ENCODE measurements at places on chromosomes 1 and 21.

GRCh38 chr1:61640531-61641530 lies 84.1 kb downstream of the TM2D1 start:
- DNase-seq: no peak

- no peak for DNase-seq
Observed at GRCh38 chr1:158107916-158108315, 72.8 kb upstream of the CD1D start.

DNA sequence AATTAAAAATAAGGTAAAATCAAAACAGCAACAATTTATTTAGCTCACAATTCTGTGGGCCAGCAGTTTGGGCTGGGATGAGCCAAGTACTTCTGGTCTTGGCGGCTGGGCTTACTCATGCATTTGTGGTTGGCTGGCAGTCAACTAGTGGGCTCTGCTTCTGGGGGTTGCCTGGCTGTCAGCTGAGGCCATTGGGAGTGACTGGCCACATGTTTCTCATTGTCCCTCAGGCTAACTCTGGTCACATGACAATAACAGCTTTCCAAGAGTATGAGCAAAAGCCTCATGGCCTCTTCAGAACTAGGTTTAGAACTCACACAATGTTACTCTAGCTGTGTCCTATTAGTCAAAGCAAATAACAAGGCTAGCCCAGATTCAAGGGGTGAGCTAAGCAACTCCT lies 15.6 kb upstream of the CHIA start:
- peak; percentile 15 for DNase-seq

DNA sequence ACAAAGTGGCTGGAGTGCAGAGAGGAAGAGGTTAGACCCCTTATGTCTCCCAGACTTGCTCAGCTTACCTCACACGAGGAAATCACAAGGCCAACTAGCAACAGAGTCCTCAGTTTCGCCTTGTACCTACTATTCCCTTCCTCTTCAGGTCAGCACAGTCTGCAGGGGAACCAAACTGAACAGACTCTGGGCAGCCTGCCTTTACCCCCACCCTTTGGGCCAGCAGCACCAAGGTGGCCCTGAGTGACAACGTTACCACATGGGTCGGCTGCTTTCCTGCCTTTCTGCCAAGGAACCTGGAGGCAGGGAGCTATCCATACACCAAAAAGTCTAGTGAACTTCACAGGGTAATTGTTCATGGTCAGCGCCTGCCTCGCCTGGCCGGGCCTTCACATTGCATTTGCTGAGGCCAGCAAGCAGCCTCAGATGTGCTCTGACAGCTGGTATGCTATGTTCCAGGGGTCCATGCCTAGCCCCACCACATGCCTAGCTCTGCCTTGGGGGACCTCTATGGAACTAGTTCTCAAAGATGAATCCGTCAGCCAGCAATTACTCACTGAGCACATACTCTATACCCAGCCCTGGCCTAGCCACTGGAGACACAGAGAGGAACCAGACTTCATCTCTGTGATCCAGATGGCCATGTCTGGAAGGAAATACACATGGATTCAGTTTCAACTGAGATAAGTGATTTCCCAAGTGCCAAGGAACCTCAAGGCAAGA lies 69.6 kb downstream of the DMAP1 start:
- no peak for DNase-seq

GRCh38 chr1:56065729-56066128 lies 513.6 kb downstream of the PLPP3 start:
- no peak for DNase-seq

GRCh38 chr1:111346089-111346885 lies 55.6 kb downstream of the CHIA start:
- peak; percentile 52 for DNase-seq

GRCh38 chr1:113242481-113242880 lies 147.8 kb upstream of the MAGI3 start:
- no peak for DNase-seq

DNA sequence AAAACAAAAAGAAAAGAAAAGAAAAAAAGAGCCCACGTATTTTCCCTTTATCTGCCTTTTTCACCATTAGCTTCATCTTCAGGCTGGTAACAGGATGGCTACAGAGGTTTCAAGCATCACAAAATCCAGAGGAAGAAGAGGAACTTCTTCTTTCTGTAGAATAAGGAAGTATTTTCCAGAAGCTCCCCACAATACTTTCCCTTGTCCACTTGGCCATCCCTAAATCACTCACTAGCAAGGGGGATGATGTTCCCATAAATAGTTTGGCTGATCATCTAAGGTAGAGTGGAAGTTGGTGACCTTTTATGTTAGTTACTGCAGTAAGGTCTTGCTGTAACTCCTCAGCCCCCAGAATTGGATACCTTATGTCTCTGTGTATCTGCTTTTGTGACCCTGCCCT lies 45.1 kb upstream of the RNF11 start:
- no peak for DNase-seq

- no peak for DNase-seq
Observed at GRCh38 chr1:86491171-86491950, 22.6 kb downstream of the CLCA1 start.

DNA sequence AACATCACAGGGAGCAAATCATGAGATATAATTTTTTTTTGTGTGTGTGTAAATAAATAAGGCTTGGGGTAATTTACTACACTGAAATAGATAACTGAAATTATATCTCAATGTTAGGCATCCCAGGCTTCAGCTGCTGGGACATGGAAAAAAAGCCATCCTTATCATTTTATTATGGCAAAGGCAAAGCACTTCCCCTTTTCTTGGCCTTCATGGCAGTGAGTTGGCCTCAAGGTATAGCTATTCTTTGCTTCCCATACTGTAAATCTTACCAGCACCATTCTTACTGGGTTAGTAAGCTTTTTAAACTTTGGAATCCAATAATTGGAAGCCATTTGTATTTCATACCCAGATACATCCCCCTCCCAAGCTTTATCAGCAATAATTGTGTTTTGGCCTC lies 29.0 kb downstream of the RBM11 start:
- no peak for DNase-seq

- no peak for DNase-seq
Observed at GRCh38 chr1:67485046-67485811, 55.0 kb upstream of the SERBP1 start.

GRCh38 chr1:185699874-185700273 lies 34.3 kb upstream of the HMCN1 start:
- DNase-seq: no peak

- no peak for DNase-seq
Observed at GRCh38 chr1:35850716-35851115, 32.3 kb upstream of the AGO1 start.

- peak; percentile 88 for DNase-seq
Observed at GRCh38 chr1:4755301-4755845, 101.0 kb downstream of the AJAP1 start.

- DNase-seq: no peak
Observed at GRCh38 chr1:172951730-172952365, 98.9 kb downstream of the TNFSF18 start.

DNA sequence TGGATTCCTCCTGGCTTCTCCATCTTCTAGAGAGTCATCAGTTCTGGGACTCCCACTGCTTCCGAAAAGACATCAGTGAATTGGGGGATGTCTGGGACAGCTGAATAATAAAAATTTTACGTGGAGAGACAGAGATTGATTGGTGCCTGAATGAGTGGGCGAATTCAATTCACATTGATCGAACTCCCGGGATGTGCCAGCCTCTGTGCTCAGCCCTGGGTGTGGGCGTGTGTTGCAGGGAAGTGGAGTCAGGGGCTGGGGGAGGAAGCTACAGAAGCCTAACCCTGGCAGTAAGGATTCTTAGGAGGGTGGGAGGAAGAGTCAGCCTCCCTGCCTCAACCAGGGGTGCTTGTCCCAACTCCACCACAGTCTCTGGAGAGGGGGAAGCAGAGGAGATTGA lies 18.0 kb upstream of the STUM start:
- DNase-seq: no peak

- DNase-seq: no peak
Observed at GRCh38 chr21:16205527-16205926, 475.7 kb downstream of the USP25 start.

- no peak for DNase-seq
Observed at GRCh38 chr1:29319300-29320110, 83.2 kb downstream of the PTPRU start.

DNA sequence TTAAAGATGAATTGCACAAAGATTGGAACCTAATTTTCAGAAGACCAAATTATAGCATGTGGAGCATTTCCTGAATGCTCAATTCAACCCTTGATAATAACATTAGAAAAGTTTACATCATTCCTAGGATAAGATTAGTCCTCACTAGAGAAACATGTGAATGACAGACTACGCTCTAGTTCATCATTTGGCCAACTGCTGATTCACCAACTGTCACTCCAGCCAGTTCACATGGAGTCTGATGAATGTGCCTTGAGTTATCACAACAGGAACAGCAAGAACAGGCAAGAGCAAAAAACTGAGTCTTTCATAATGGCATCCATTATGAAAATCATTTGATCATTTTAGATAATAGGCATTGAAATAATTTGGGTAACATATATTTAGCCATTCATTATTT lies 415.9 kb downstream of the PTPRC start:
- DNase-seq: no peak

DNA sequence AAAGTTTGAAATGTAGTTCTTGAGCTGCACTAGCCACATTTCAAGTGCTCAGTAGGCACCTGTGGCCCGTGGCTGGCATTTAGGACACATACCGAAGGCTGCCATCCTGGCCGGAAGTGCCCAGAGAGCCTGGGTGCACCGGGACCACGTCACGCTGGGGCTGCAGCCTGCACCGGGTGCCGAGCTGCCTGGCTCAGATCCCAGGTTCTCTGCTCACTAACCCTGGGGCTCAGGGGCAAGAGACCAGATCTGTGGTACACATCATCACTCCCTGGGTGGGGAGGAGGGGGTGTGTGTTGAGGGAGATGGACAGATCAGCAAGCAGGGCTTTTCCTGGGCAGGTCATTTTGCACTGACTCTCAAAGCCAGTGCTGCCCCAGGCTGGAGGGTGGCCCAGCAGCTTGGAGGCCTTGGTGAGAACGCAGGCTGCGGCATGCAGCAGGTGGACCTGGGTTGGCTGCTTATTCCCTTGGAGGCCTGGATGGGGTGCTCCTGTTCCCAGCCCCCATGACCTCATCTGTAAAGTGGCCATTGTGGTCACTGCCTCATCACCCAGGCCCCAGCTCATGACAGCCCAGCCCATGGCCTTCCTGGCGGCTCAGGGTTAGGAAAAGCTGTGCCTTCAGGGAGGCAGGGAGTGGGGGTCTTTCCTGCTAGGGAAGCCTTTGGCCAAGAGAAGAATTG lies 23.6 kb downstream of the TMEM201 start:
- DNase-seq: no peak

DNA sequence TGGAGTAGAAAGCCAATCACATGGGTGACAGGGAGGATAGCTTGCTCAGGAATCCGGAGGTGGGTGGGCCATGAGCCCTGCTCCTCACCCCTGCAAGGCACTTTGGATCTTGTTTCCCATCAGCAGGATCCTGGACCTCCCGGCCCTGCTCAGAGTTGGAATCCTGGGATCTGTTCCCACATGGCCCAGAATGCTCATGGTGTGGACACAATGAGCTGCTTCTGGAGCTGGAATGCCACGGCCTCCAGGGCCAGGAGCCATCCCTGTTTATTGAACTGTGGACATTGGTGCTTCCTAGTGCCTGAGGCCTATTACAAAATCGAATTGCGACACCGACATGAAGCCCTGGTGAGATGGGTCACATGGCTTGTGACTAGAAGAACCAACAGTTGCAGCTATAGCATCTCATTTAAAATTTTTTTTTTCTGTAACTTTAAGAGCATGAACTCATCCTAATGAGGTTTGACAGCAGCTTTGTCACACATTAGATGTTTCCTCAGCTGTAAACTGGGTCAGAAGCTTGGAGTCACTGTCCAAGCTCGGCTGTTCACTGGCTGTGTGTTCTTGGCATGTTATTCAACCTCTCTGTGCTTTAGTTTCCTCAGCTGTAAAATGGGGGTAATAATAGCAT lies 40.4 kb upstream of the GOLT1A start:
- peak; percentile 48 for DNase-seq

DNA sequence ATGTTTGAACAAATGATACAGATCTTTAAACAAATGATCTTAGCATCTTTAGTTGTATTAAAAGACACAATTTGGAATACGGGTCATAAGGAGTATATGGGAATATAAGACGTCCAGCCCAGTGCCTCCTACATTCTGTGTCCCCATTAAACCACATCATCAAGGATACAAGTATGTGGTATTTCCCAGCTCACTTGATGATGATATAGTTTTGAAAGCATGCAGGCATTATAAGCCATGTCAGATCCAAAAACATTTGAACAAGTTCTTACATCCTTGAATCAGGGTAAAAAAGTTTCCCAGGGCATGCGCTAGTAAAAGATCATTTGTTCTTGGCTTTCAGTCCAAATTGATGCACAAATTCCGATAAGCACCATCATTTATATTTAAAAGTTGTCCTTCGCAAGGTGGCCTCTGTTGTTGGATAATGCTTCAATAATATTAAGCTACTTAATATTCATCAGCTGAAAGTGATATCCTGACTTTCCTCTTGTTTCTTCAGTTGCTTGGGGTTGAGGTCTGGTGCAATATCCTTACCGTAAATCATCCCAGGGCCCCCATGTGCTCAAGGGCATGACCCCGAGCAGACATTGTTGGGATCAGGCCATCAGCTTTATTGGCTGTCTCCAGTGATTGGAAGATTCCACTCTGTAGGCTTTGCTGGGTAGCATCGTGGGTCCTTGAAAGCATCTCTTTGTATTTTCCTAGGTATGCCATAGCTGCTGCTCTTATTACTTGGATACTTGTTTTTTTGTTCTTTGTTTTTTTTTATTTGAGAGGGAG lies 61.8 kb downstream of the CENPF start:
- DNase-seq: no peak

GRCh38 chr1:38027201-38028104 lies 14.9 kb downstream of the UTP11 start:
- DNase-seq: no peak

- DNase-seq: no peak
Observed at GRCh38 chr1:230423951-230424350, 2.2 kb downstream of the PGBD5 start.

DNA sequence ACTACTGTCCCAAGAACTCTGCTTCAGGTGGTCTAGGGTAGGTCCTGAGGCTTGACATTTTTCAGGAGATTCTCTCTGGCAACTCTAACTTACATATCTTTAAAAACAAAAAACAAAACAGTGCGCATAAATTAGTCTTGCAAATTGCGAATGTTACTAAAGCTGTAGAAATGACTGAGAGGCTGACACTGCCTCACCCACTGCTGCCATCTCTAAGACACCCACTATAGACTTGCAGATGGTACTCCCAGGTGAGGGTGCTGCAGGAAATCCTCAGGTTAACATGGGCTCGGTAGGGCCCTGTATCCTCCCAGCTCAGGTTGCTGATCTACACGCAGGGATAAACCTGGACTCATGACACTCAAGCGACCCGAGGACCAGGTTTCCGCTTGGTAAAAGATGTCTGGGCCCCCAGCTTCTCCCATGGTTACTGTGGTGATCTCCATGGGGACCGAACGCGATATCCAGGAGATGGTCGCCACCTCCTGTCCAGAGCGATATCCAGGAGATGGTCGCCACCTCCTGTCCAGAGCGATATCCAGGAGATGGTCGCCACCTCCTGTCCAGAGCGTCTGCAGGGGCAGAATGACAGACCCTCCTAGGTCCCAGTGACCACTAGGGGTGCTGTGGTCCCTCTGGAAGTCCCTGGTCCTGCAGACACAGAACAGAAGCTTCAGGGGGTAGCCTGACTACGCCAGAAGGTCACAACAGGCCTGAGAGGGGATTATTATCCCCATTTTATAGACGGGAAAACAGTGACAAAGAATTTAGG lies 16.2 kb upstream of the LY9 start:
- peak; percentile 66 for DNase-seq

GRCh38 chr1:208933984-208934525 lies 649.5 kb upstream of the CAMK1G start:
- DNase-seq: no peak

- DNase-seq: no peak
Observed at GRCh38 chr1:110345480-110345879, 6.3 kb downstream of the RBM15 start.

All from NB4 (cell line).